Stimulated activated CD8-positive, alpha-beta memory T cell treated with anti-CD3 and anti-CD28 coated beads, Interleukin-4, amount 100 ng/mL, for 1 hour (primary cell): ENCODE measurements at places on chromosomes 6 and 20.

DNA sequence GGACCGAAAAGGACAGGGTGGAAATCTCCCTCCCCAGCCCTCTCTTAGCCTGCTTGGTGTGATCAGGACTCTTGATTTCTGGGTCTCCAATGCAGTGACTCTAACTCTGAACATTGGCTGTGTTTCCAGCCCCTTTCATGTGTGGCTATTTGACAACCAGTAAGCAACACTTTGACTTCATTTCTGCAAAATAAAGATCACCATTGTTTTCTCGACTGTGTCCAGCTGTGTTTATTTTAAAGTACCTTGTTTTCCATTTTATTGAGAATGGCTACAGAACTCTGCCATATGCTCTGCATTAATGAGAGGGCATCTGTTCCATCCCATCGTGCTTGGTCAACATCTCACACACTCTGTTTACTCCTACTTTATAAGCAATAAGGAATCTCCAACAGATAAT lies 60.9 kb upstream of the TAGAP start:
- DNase-seq: no peak

GRCh38 chr6:99276747-99277146 lies 72.7 kb downstream of the FAXC start:
- DNase-seq: no peak

- DNase-seq: no peak
Measured at GRCh38 chr20:16801919-16802651, 53.9 kb downstream of the OTOR start.

- no peak for DNase-seq
Measured at GRCh38 chr20:12722091-12722490, 286.7 kb upstream of the SPTLC3 start.

- DNase-seq: no peak
Measured at GRCh38 chr20:35039846-35040489, 52.6 kb downstream of the TRPC4AP start.

GRCh38 chr6:78598966-78599365 lies 268.4 kb upstream of the IRAK1BP1 start:
- no peak for DNase-seq

- no peak for DNase-seq
Measured at GRCh38 chr6:34560366-34561226, 4.5 kb upstream of the SPDEF start.

- no peak for DNase-seq
Measured at GRCh38 chr20:25749649-25750048, 53.0 kb upstream of the ZNF337 start.

DNA sequence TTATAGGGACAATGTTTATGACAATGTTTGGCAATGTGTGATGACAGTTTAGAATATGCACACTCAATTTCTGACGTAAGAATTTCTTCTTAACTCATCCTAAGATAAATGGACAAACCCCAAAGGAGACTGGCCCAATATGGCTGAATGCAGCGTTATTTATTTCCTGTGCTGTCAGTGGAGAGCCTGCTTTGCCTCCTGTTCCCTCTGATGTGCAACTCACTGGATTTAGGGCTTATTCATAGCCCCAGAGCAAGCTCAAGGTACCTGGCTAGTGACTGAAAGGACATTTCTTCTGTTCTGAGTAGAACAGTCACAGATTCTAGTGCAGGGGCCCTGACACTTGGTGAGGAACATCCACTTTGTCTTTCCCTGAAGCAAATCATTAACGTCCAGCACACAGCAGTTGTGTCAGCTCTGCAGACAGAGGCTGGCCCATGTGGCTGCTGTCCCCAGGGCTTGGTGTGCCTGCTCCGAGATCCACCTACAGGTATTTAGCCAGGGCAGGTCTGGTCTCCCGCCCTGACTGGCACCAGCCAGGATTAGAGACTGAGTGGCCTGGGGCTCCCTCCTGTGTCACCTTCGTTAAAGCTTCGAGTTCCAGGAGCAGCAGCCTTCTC lies 64.8 kb downstream of the FARS2 start:
- DNase-seq: no peak

- no peak for DNase-seq
Measured at GRCh38 chr6:138815221-138815620, 19.3 kb downstream of the ECT2L start.

GRCh38 chr20:33399924-33400323 lies 1.4 kb downstream of the CDK5RAP1 start:
- DNase-seq: no peak
